LoVo (cell line): ENCODE measurements at places on chromosomes 7 and 10.

DNA sequence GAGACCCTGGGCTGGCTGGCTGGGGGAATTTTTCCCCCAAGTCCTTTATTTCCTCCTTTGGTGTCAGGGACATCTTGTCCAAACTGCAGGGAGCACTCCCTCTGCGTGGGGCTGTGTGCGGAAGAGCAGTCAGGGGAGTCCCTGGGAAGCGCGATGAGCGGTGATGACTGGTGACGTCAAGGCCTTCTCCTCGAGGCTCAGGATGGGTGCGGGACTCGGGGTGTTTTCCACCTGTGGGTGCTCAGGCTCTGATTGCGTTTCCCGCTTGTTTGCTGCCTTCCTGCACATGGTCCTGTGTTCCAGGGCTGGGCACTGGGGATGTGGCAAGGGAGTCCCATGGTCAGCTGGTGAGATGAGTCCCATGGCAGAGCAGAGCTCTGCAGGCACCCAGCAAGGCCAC is 101.2 kb downstream of the DOCK1 start:
- no peak for DNase-seq

GRCh38 chr7:115449689-115450088 is 527.8 kb downstream of the MDFIC start:
- DNase-seq, result no peak

GRCh38 chr7:152103066-152103465 is 77.6 kb downstream of the GALNT11 start:
- DNase-seq, result no peak

- DNase-seq, result no peak
Observed at GRCh38 chr7:3007696-3008095, 36.0 kb downstream of the CARD11 start.

DNA sequence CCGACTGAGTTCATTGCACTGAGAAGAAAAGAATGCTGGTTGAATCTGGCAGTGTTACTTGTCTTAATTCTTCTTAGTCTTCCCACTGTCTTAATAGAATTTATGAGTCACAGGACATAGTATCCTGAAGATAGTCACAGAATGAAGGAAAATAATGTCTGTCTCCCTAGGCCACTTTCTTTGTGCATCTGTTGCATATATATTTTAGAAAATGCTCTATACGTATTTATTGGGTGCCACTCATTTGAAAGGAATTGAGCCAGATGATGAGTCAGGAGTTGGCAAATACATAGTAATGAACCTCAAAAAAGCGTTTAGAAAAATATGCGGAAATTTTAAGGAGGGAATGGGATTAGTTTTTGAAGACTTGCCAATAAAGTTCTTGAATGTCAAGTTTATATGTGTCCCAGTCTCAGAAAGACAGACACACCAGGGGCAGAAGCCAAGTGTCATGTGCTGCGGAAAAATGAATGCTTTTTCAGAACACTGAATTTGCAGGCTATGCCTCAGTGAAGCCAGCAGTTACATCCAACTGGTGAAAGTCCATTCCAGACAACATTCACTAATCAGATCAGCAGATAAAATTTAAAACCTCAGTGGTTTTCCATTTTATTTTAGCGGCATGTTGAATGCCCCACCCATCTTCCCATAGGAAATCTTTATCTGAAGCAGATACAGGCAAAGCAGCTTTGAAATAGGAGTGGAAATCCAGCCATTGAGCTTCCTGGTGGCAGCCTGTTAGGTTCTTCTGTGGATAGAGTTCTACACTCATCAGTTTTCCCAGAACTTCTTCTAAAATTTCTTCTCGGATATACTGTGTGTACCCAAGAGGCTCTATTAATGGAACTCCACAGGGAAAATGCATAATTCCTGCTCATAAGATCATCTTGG is 308.4 kb downstream of the BICC1 start:
- DNase-seq, result peak; percentile 47

GRCh38 chr10:12455766-12456165 is 106.4 kb downstream of the CAMK1D start:
- DNase-seq, result peak; percentile 61

GRCh38 chr7:15012135-15012534 is 109.6 kb upstream of the DGKB start:
- no peak for DNase-seq

GRCh38 chr7:72244826-72245398 is 167.2 kb downstream of the CALN1 start:
- DNase-seq, result peak; percentile 32

DNA sequence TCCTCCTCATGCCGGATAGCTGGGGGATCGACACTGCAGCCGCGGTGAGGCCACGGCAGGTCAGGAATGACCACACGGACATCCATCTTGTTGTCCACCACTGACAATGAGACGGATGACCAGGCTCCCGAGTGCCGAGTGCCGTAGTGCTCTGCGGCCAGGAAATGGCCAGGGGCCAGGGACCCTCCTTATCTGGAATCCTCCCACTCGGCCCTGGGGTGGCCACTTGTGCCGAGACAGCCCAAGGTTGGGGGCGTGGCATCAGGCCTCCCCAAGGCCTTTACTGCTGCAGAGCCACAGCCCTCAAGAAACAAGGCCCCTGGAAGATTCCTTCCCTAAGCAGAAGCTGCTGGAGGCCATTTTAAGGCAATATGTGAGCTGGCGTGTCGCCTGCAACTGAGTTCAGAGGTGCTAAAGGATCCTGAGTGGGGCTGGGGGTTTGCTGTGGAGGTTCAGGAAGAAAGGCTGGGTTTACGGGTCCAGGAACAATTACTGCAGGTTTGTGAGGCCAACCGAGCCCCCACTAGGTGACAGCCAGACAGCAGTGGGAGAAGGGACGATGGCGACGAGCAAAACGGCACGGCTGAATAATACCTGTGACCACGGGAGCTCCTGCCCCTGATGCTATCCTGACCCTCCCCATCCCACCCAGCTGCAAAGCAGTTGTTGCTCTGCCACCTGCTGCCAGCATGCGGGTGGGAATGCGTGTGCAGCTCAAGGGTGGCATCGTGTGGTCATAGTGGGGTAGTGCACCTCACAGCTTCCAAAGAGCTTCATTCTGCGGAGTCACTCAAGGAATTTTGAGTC is 31.6 kb upstream of the LEP start:
- peak; percentile 80 for DNase-seq

GRCh38 chr10:97336942-97337831 is 2.7 kb upstream of the FRAT2 start:
- peak; percentile 70 for DNase-seq

GRCh38 chr7:103990991-103991390 is 1.5 kb upstream of the RELN start:
- no peak for DNase-seq

- DNase-seq, result no peak
Observed at GRCh38 chr7:111413739-111414138, 148.6 kb downstream of the IMMP2L start.

DNA sequence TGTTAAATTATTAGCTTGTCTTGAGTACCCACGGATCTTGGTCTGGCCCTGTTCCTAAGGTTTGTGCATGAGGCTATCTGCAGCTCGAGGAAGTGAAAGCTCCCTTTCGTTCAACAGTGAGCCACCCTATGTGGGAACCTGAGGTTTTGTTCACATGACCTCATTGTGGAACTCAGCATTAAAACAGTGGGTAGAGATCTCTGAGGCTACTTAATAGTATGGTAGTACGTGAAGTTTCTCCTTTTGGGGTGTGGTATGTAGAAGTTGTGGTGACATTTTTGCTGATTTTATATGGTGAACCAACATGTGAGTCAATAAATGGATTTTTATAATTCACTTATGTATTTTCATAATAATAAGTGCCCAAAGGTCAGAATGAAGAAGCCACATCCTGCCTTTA is 252.7 kb upstream of the FERD3L start:
- no peak for DNase-seq

DNA sequence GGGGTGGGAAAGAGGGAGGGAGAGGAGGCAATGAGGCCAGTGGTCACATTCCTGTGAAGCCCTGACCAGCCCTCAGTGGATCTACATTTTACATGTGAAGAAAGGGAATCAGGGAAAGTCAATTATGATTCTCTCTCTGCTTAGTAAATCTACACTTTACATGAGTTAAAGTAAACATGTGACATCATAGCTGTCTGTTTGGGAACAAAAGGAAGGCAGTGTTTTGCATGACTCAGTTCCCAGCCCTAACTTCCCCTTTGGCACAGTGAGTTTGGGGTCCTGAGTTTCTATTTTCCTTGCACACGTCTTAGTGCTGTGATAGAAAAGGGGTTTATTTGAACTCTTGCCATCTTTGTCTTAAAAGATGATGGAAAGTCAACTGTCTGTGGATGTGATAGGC is 615.1 kb downstream of the SDK1 start:
- no peak for DNase-seq

DNA sequence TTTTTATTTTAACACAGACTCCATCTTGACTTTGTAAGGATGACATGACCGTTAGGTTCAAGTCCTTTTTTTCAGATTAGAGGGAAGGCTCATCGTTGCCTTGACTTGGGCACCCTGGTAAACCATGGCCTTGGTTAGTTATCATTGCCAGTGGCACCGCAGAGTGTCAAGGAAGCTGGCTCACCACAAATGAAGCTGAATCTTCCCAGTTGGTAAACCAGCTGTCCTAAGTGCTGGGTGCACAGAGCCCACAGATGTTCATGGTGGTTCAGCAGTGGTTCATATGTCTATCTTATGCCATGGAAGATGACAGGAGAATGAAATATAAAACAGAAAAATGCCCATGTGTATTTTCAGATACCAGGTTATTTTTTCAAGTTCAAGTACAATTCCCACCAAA is 273.6 kb downstream of the PLXDC2 start:
- no peak for DNase-seq

DNA sequence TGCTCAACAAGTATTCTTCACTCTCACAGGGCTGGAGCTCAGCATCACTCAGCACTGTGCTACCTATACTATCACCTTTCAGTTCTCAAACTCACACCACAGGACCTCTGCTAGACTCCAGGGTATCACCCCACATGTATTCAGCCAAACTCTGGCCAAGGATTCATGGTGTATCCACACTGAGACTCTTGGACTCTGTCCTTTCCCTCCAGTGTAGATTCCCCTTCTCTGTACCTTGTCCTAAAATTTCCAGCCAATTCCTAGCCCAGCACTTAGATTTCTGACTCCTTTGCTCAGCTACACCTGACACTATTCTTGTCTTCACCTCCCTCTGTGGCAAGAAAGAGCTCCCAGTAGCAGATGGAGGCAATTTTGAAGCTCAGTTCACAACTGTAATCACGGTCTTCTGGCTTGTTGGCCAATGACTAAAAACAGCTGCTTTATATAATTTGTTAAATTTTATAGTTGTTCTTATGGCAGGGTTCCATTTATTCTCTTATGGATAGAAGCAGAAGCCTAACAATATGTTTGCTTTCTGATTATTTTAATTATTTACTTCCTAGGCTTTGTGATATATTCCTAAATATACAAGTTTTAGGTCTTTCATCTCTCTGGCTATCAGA is 258.8 kb downstream of the THSD7A start:
- DNase-seq, result no peak

GRCh38 chr10:123425680-123426079 is 240.5 kb upstream of the GPR26 start:
- DNase-seq, result no peak

- DNase-seq, result no peak
Observed at GRCh38 chr7:69696686-69697685, 98.7 kb downstream of the AUTS2 start.

GRCh38 chr7:124570558-124570957 is 195.0 kb downstream of the GPR37 start:
- no peak for DNase-seq
